ENCODE measurements at places on chromosomes 1 and 21. TPM values are rescaled to one million over a fixed set of nuclear protein-coding genes. Genes with fewer than 3 reads are reported as not detected.

SPAG17 gene
- 0.13 TPM for polyA plus RNA-seq

DNA sequence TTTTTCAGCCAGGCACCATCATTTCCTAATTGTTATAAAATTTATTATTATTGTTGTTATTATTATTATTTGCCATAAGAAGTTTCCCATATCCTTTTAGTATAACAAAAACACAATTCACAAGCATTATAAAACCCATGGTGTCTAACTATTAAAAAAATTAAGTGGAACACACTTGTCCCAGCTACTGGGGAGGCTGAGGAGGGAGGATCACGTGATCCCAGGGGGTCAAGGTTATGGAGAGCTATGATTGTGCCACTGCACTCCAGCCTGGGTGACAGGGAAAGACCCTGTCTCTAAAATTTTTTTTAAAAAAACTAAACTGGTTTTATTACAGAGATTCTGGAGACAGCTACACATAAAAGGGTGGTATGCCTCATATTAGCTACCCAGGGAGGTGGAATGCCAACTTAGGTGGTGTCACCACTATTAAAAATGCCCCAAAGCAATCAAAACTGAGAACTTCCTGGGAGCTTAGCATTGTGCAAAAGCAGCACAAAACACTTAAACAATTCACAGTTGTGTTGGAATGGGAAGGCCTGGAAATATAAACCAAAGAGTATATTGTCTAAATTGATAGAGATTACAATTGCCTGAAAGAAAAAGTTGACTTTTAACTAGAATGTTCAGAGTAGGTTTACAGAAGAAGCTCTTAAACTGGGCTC, 8.7 kb upstream of the RGS4 start:
- DNase-seq, result no peak

DNA sequence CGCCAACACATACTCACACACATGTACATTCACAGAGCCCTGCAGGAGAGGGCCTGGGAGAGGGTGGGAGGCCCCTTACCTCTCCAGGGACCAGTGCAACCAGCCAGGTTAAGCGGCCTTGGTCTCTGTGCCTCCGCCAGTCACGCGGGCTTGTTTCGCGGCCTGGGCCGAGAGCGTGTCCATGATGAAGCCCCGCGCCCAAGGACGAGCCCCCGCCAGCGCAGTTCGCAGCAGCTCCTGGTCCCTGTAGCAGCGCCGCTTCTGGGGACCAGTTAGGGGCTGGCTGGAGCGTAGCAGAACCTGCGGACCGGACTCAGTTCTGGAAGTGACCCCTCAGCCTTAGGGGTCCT, 7.3 kb upstream of the FAM167B start:
- no peak for DNase-seq

DNA sequence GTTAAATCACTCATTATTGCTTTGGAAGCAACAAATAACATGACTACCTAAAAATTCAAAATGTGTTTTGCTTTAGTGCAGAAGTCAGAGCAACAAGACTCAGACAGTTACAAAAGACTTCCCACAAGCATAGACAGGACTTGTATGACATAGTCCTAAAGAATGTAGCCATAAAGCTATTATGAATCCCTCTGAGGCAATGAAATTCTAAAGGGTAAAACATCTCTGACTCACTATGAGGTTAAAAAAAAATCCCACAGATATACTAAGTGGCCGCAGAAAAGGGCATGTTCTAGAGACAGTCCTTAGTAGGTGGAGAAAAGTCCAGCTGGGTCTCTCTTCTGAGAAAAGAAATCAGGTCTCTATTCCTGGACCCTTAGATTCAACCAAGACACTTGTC, 4.9 kb downstream of the PRKAB2 start:
- peak; percentile 60 for DNase-seq

XCL2 gene
- polyA plus RNA-seq, result not detected

IRF6 gene
- 0.05 TPM for polyA plus RNA-seq

DNA sequence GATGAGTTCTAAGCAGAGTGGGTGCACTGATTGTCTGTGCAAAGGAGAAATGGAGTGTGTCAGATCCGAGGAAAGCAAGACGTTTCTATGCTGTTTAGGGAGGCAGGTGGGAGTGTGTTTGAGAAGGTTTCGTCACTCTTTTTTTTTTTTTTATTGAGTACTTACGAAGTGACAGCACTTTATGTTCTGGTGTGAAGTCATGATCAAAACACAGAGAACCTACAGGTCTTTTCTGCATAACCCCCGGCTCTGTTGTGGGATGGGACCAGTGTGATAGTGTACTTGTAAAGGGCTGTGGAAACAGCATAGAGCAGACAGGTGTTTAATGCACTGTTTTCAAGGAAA, 26.7 kb downstream of the MIA3 start:
- DNase-seq, result no peak

All from A549 (cell line).